ENCODE measurements at places on chromosomes 7 and 10.

- H3K27me3 ChIP-seq: no peaks in the 10 kb centered on the region
- H3K4me1 ChIP-seq: no peaks in the 10 kb centered on the region
- H3K4me3 ChIP-seq: no peak overlapping the region
- H3K27ac ChIP-seq: no peak overlapping the region
Observed at GRCh38 chr10:131746785-131747184, 154.0 kb upstream of the PPP2R2D start.

DNA sequence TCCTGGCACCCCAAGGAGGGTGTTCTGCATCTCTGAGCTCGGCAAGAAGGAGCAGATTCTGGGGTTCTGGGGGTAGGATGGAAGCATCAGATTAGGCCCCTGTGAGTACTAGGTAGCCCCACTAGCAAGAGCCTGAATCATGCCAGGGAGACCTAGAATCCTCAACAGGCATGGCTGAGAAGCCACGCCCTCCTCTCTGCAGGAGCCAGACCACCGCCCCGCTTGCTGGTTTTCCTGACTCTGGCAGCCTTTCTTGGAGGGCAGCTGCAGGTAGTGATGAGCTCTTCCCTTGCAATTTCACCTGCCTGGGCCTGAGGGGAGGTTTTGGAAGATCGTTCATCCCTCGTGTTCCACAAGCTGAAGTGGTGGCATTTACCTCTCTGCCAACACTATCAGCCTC is 68.9 kb upstream of the PRLHR start:
- H3K27ac ChIP-seq: no peak overlapping the region
- H3K36me3 ChIP-seq: no peaks in the 10 kb centered on the region
- peaks cover 12% of the 10 kb centered on the region for H3K4me1 ChIP-seq
- no peak for DNase-seq
- no peak overlapping the region for H3K4me3 ChIP-seq

DNA sequence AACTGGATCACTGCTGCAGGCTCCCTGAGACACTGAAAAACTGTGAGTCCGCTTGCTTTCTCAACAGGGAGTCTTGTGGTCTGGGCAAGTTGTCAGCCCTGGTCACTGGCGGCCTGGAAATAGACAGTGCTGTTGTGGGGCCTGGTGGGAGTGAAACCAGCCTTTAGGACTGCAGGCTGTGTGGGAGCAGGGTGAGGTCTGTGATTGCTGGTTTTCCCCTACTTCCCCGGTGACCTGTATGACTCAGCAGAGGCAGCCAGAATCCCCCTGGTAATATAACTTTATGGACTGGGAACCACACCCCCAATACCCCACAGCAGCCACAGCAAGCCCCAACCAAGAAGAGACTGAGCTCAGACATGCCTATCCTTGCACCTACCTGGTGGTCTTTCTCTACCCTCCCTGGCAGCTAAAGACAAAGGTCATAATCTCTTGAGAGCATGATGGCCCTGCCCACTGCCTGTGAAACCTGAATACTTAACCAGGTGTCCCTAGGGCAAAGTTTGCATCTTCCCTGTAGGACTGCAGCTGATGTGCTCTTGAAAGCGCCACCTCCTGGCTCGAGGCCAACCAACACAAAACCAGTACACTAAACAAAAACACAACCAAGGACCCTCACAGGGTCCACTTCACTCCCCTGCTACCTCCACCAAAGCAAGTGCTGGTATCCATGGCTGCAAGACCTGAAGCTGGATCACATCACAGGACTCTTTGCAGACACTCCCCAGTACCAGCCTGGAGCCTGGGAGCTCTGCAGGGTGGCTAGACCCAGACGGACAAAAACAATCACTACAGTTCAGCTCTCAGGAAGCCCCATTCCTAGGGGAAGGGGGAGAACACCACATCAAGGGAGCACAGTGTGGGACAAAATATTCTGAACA is 7.2 kb upstream of the ADAM22 start:
- no peaks in the 10 kb centered on the region for H3K27me3 ChIP-seq
- no peak overlapping the region for H3K27ac ChIP-seq
- H3K4me3 ChIP-seq: no peak overlapping the region
- DNase-seq: no peak

DNA sequence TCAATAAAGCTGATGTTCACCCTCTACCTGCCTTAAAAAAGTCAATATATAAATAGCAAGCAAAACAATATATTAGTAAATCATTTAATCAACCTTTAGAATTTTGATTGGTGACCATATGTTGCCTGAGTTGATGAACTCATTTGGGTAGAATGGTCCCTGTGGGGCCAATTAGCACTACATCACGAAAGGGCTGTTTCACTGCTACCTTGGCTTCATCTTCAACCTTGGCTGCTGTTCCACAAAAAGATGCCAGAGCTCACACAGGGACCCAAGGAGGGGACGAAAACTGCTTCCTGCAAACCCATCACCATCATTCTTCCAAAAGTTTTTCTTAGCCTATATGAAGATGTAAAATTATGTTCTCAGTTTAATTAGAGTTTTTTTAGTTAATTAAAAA is 35.4 kb upstream of the HBP1 start:
- H3K36me3 ChIP-seq: no peaks in the 10 kb centered on the region
- no peak overlapping the region for H3K4me3 ChIP-seq
- H3K4me1 ChIP-seq: no peaks in the 10 kb centered on the region
- H3K27ac ChIP-seq: no peak overlapping the region
- no peak for DNase-seq
